ENCODE measurements at places on chromosomes 13 and 19. TPM values are rescaled to one million over a fixed set of nuclear protein-coding genes. Genes with fewer than 3 reads are reported as not detected.

IFI30 gene
- 126 TPM for total RNA-seq

DNA sequence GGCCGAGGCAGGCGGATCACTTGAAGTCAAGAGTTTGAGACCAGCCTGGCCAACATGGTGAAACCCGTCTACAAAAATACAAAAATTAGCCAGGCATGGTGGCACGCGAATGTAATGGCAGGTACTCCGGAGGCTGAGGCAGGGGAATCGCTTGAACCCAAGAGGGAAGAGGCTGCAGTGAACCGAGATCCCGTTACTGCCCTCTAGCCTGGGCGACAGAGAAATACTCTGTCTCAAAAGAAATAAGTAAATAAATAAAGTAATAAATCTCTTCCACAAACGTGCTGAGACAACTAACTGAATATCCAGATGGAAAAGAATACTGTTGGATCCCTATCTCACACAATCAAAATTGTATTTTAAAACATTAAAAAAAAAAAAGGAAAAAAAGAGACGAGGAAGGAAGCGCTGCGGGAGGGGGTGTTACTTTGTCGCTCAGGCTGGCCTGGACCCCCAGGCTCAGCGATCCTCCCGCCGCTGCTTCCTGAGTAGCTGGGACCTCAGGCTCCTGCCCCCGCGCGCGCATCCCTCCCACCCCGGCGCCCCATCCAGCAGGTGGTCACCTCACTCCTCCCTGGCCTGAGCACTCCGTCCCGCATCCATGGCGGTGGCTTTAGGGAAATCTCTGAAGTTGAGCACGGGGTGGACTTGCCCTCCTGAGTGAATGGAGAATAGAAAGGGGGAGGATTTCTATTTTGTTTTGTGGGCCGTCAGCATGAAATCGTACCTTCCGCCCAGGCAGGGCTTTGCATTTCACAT, 628 bp upstream of the ZNF813 start:
- H3K27ac ChIP-seq: no peak overlapping the region
- H3K36me3 ChIP-seq: no peaks in the 10 kb centered on the region
- peak; percentile 82 for DNase-seq
- H3K4me1 ChIP-seq: peaks cover 3% of the 10 kb centered on the region

FAAP24 gene
- 3.6 TPM for total RNA-seq

LILRB1 gene
- not detected for total RNA-seq

- H3K4me3 ChIP-seq: no peak overlapping the region
- no peak for DNase-seq
- H3K36me3 ChIP-seq: peaks cover 43% of the 10 kb centered on the region
- no peaks in the 10 kb centered on the region for H3K27me3 ChIP-seq
- no peak overlapping the region for H3K27ac ChIP-seq
These were observed 15.8 kb upstream of the UQCR11 start for GRCh38 chr19:1621021-1621420.

CDX2 gene
- not detected for total RNA-seq

C19orf47 gene
- 7.7 TPM for total RNA-seq

GRCh38 chr13:24746618-24747247, 17.2 kb upstream of the RNF17 start:
- H3K27ac ChIP-seq: no peak overlapping the region
- peaks cover 19% of the 10 kb centered on the region for H3K27me3 ChIP-seq
- no peak overlapping the region for H3K4me3 ChIP-seq
- DNase-seq: peak; percentile 87
- no peaks in the 10 kb centered on the region for H3K4me1 ChIP-seq

NLRP7 gene
- not detected for total RNA-seq

DNA sequence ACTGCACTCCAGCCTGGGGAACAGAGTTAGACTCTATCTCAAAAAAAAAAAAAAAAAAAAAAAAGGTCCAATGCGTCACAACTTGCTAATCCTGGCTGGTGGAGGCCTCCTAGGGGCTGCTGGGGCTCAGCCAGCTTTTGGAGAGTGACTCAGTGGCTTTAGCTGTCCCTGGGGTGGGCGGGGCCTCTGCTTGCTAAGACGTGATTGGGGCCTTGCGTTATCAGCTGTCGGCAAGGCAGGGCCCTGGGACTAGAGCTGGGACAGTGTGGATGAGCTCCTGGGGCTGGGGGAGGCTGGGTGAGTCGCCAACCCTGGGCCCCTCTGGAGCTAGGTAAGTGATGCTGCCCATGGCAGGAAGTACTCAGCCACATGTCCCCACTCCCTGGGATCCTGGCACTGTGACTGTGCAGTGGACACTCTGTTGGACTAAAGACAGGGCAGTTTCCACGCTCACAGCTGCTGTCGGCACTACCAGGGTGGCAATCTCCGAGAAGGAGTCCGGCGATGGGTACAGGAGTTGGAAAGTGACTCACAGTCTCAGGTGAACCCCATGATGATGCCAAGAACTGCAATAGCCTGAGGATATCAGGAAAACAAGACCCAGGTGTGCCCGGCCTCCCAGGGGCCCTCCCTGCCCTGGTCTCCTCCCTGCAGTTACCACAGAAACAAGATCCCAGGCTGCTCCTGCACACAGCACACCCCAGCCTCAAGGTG, 32.2 kb downstream of the F2RL3 start:
- no peak overlapping the region for H3K27ac ChIP-seq
- peak; percentile 88 for DNase-seq
- peaks cover 3% of the 10 kb centered on the region for H3K27me3 ChIP-seq
- no peaks in the 10 kb centered on the region for H3K4me1 ChIP-seq
- H3K36me3 ChIP-seq: no peaks in the 10 kb centered on the region
- no peak overlapping the region for H3K4me3 ChIP-seq

DNA sequence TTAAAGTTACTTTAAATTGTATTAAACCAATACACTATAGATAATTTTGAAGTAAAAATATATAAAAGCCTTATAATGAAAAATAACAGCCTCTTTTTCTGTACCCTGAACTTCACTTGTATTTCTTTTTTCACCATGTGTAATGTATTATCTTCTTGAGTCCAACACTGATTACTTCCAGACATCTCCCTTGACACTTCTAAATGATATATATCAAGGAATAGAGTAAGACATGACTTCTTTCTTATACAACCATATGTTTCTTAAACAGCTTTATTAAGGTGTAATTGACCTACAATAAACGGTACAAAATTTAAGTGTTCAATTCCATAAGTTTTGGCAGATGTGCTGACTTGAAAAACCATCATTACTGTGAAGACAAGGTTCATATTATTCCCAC, 531.9 kb downstream of the OLFM4 start:
- H3K4me1 ChIP-seq: no peaks in the 10 kb centered on the region
- H3K36me3 ChIP-seq: no peaks in the 10 kb centered on the region
- no peak overlapping the region for H3K4me3 ChIP-seq
- H3K27ac ChIP-seq: no peak overlapping the region
- no peak for DNase-seq

TPTE2 gene
- total RNA-seq: not detected

- no peaks in the 10 kb centered on the region for H3K27me3 ChIP-seq
- H3K27ac ChIP-seq: no peak overlapping the region
- H3K4me3 ChIP-seq: no peak overlapping the region
- no peak for DNase-seq
- peaks cover 6% of the 10 kb centered on the region for H3K4me1 ChIP-seq
- H3K36me3 ChIP-seq: no peaks in the 10 kb centered on the region
These were observed 174.5 kb downstream of the USP12 start for GRCh38 chr13:26996965-26997752.

SCEL gene
- total RNA-seq: not detected

DNA sequence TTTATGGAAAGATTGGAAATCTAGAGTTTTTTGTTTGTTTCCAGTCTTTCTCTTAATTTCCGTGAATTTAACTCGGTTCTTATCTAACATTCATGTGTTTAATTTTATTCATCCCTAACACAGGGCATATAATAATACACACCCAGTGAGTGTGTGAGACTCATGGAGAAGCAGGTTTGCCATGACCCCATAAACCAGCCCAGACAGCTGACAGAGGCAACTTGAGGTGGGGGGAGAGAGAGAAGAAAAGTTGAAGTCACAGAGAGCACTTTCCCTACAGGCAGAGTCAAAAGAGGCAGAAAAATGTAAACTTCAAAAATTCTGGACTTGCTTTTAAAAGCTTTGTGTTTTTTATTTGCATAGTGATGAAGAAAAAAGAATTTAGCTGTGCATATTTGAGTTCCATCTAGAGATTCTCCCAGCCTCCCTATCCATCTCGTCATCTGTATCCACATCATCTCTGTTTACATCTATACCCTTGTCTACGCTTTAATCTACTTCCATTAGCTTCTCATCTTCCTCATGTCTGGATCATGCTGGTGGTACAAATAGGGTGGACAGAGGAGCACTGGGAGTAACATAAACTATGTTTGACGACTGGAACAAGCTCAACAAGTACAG, 60.2 kb downstream of the THSD1 start:
- H3K27me3 ChIP-seq: no peaks in the 10 kb centered on the region
- no peak overlapping the region for H3K4me3 ChIP-seq
- H3K4me1 ChIP-seq: peaks cover 51% of the 10 kb centered on the region

VSTM1 gene
- total RNA-seq: not detected

GRCh38 chr19:290372-291005, 714 bp downstream of the PLPP2 start:
- peaks cover 9% of the 10 kb centered on the region for H3K4me1 ChIP-seq
- H3K27me3 ChIP-seq: peaks cover 46% of the 10 kb centered on the region
- DNase-seq: peak; percentile 91
- no peaks in the 10 kb centered on the region for H3K36me3 ChIP-seq

GRCh38 chr19:46761418-46761831, 15.2 kb upstream of the STRN4 start:
- H3K36me3 ChIP-seq: peaks cover 8% of the 10 kb centered on the region
- no peaks in the 10 kb centered on the region for H3K27me3 ChIP-seq
- peak; percentile 84 for DNase-seq
- H3K27ac ChIP-seq: peak overlapping the region; percentile 61
- peaks cover 22% of the 10 kb centered on the region for H3K4me1 ChIP-seq
- H3K4me3 ChIP-seq: no peak overlapping the region

DNA sequence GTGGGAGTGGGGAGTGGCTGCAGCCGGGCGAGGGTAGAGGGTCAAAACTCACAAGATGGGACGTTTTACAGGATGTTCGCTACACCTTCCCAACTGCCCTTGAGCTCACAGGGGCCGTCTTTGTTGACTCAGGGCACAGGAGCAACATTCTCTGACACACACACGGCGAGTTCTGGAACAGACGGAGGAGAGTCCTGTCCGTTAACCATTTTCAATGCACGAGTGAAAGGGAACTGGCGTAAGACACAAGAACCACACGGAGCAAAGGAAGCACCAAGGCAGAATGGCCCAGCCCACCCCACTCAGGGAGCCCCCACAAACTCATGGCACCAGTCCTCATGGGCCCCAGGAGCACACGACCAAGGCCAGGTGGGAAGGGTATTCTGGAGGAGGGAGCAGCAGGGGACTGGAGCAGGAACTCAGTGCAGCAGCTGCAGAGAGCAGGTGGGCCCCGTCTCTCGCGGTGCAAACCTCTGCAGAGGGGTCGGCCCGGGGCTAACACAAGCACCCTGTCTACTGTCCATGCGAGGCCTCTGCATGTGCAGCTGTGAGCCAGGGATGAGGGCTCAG, 37.9 kb upstream of the ISYNA1 start:
- no peak overlapping the region for H3K4me3 ChIP-seq
- no peak overlapping the region for H3K27ac ChIP-seq
- H3K27me3 ChIP-seq: no peaks in the 10 kb centered on the region
- H3K36me3 ChIP-seq: peaks cover 5% of the 10 kb centered on the region
- peaks cover 26% of the 10 kb centered on the region for H3K4me1 ChIP-seq
- peak; percentile 25 for DNase-seq

DNA sequence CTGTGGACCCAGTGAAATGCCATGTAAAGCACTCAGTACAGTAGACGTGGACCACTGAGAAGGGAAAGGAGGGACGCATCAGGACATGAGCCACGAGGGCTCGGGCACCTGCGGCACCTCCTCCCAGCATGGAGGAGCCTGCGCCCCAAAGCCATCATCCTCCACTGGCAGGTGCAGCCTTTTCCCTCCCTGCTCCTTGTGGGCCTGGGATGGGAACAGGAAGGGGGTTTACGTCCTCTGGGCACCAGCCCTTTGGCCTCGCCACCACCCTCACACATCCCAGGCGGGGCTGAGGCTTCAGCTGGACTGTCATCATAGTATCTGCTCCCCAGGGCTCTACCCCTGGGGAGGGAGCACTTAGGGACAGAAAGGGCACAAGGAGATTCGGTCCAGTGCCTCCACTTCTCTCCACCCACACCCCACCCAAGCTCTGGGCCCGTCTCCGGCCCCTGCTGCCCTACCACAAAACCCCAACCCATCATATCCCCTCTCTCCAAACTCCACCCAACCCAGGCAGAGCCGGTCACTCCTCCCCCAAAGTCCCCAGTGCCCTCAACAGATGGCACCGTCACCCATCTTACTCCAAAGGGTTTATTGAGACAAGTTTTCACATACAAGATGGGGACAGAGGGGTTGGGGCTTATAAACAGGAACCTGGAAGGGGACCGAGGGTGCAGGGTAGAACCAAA, 2.2 kb upstream of the PRKD2 start:
- no peaks in the 10 kb centered on the region for H3K27me3 ChIP-seq
- H3K4me3 ChIP-seq: no peak overlapping the region
- H3K36me3 ChIP-seq: peaks cover 51% of the 10 kb centered on the region
- no peak overlapping the region for H3K27ac ChIP-seq
- DNase-seq: peak; percentile 72

RASAL3 gene
- total RNA-seq: under 0.01 TPM

SIGLEC12 gene
- total RNA-seq: under 0.01 TPM

DNA sequence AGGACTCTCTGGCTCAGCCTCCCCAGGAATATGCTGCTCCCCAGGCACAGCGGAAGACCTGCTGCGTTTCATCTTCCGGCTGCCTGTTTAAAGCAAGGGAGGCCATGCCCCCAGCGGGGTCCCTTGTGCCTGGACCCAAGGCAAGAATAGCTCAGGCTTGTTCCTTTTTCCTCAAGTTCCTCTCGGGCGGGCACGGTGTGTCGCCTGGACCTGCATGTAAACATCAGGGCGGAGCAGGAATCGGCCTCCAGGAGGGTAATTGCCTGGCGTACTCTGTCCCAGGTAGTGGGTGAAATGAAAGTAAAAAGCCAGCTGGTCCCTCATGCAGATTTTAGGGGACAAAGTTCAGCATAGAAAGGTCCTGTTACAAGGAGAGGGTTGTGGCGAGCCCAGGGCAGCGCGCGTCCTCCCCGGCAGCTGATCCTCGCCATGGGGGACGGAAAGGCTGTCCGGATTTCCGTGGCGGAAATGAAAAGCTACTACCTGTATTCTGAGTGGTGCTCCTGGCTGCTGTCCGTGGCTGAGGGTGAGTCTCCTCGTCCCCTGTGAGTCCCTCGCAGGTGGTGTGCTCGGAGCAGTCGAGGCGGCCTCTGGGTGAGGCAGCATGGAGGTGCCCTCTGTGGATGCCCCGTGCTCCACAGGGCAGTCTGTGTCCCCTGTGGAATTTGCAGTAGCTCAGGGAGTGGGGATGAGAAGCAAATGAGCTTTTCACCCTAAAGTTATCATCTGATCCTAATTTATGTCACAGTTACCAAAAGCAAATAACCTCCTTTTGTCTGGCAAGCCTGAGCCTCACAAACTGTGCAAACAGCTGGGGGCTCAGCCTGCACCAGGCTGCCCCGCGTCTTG, 16.2 kb downstream of the MCF2L start:
- no peak overlapping the region for H3K27ac ChIP-seq
- DNase-seq: no peak
- H3K27me3 ChIP-seq: no peaks in the 10 kb centered on the region
- no peaks in the 10 kb centered on the region for H3K36me3 ChIP-seq
- H3K4me3 ChIP-seq: no peak overlapping the region
- H3K4me1 ChIP-seq: no peaks in the 10 kb centered on the region

MCF2L gene
- 6.5 TPM for total RNA-seq

GRCh38 chr13:60282708-60283107, 114.3 kb upstream of the TDRD3 start:
- no peak overlapping the region for H3K27ac ChIP-seq
- no peak for DNase-seq
- no peaks in the 10 kb centered on the region for H3K36me3 ChIP-seq
- no peaks in the 10 kb centered on the region for H3K4me1 ChIP-seq
- no peak overlapping the region for H3K4me3 ChIP-seq
